NCI-H526 treated with DMSO at 0.1 percent for 48 hours (cell line): ENCODE measurements at places on chromosomes 16 and 17.
A peak's percentile ranks its signal among the peaks of the same experiment; 100 is the strongest.

DNA sequence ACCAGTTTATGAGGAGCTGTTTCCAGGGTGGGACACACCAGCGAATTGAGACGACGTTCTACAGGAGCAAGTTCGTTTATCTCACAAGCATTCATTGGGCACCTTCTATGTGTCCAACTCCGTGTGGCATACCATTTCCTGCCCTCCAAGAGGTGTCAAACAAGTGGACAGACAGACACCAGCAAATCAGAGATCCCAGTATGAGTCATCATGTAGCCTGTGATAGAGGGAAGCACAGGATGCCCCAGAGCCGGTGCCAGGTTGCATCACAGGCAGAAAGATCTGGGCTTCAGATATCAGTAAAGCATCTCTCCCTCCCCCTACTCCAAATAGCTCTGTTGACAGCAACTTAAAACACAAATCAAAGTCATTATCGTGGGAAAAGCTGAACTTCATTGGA lies 31.8 kb upstream of the MAF start:
- DNase-seq = no peak

DNA sequence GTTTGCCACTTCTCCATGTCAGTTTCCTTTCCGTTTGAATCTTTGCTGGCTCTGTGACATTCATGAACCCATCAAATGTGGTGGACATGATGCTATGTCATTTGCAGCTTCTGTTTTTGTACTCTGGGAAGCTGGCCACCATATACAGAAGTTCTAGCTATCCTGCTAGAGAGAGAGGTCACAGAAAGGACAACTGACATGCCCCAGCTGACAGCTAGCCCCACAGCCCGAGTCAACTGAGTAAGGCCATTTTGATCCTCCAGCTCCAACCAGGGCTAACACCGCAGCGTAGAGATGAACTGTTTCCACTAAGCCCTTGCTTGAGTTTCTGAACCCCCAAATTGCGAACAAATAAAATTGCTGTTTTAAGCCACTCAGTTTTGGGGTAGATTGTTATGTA lies 33.8 kb downstream of the CCDC42 start:
- no peak for DNase-seq

- DNase-seq = no peak
Measured at GRCh38 chr17:78665387-78665951, 88.3 kb upstream of the DNAH17 start.

GRCh38 chr16:79067600-79067999 lies 532.9 kb downstream of the MAF start:
- no peak for DNase-seq

DNA sequence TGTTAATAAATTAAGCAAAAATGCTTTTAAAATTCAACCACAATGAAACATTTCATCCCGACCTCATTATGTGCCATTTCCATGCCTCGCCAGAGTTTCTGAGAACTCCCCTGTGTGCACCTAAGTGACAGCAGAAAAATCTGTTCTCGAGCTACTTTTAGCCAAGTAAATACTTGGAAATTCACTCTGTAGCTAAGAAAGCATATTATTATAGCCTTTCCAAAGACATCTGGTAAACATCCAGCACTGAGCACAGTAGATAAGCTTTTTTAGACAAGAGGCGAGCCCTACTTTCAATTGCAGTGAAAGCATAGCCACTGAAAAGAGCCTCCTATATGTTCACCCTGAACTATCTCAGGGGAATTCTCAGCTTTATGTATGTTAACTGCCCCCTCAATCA lies 242.8 kb upstream of the PSMD7 start:
- no peak for DNase-seq

DNA sequence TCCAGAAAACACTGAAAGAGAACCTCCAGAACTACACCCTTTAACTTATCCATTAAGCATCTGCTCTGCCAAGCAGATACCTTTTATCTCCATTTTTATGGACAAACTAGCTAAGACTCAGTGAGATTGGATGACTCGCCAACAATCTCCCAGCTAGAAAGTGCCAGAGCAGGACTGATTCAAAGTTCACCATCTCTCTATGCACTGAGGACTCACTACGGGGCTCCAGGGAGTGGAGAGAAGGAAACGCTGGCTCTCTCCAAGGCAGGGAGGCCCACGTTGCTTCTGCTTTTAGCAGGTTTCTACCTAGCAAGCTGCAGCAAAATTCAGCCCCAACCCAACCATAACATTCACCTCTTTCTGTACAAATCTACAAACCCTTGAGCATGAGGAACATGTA lies 52.8 kb upstream of the ARHGAP44 start:
- DNase-seq = no peak

DNA sequence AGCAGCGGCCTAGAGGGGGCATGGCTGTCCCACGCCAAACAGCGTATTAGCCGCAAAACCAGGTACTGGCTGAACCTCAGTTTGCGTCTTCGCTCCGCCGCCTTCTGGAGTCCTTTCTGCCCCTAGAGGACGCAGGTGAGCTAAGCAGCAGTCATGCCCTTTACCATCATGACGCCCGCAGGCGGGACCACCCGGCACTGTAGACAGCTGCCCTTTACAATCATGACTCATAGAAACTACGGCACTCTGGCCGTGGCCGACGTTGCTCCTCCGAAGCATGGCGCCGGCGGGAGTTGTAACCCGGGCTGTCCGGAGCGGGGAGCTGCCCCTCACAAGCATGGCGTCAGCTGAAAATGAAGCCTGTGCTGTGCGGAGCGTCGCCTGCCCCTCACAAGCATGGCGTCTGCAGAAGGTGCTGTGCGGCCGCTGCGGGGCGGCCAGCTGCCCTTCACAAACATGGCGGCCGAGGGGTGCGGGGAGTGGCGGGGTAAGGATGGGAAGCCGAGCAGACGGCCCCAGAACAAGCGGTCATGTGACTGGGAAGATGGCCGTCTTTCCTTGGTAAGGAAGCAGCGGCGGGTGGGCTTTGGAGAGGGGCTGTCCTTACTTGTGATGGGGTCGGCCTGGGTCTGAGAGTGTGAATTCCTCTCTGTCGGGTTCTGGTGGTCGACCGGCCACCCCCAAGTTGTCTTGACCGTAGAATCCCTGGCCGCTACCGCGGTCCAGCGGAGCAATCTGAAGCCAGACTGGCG lies at the start of gene VPS35L:
TSS of gene VPS35L (plus strand) at position 518 of the 752 bp plus-strand sequence. CDS start at position 545, 27 bp downstream.
- peak; percentile 90 for DNase-seq

DNA sequence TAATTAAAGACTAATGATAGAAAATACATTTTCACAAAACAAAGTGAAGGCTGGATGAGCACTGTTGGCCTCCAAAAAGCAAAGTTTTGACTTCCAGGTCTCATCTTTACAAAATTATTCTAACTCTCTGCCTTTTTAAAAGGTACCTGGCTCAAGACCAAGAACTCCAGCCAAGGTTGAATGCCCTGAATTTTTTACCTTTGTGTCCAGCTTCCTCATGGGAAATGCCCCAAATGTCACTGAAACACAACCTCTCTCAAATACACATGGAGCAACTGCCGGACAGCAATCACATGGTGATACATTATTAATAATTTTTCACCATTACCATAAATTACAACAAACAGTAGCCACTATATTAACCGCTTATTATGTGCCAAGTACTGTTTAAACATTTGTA lies 32.2 kb downstream of the ADAMTS18 start:
- DNase-seq = no peak

- DNase-seq = no peak
Measured at GRCh38 chr16:48499923-48500381, 110.0 kb downstream of the N4BP1 start.

DNA sequence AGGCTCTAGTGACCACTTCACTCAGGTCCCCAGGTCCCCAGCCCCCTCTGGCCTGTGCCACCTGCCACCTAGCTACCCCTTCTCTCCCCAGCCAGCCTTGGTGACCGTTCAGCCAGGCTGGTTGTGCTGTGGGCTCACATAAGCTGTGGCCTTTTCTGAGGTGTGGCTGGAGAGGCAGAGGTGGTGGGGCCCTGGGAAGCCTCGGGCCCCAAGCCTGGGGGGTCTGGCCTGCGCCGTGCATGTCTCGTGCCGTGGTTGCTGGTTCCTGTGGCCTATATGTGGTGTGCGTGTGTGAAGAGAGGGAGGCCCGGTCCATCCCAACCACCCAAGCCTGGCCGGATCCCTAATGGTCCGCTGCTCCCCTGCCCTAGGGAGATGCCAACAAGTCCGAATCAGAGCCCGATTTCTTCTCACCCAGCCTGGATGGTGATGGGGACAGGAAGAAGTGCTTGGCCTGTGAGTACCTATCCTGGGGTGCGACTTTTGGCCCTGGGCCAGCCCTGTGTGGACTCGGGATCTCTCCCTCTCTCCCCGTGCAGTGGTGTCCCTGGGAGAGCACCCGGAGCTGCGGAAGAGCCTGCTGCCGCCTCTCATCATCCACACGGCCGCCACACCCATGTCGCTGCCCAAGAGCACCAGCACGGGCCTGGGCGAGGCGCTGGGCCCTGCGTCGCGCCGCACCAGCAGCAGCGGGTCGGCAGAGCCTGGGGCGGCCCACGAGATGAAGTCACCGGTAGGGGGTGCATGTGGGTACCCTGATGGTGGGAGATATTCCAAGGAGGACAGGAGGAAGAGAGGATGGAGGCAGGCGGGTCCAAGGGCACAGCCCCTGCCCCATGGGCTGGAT lies 35.9 kb downstream of the CACNA1G start:
- peak; percentile 15 for DNase-seq

DNA sequence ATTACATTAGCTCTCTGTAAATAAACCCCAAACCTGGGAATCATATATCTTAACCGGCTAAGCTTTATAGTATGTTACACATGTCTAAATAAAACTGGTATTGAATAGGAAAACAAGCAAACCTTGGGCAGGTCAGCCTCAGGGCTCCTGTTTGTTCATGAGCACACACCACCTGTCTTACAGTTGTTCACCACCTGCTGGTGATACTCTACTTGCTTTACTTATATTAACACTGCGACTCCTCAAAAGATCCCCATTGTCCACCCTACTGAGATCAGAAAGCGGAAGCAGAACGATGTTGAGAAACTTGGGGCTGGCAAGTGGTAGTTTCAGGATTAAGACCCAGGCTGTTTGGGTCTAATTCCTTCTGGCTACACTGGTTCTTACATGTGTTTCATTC lies 16.4 kb downstream of the CDH13 start:
- DNase-seq = no peak

GRCh38 chr17:28720247-28720996 lies 637 bp downstream of the RPL23A start:
- DNase-seq = no peak

DNA sequence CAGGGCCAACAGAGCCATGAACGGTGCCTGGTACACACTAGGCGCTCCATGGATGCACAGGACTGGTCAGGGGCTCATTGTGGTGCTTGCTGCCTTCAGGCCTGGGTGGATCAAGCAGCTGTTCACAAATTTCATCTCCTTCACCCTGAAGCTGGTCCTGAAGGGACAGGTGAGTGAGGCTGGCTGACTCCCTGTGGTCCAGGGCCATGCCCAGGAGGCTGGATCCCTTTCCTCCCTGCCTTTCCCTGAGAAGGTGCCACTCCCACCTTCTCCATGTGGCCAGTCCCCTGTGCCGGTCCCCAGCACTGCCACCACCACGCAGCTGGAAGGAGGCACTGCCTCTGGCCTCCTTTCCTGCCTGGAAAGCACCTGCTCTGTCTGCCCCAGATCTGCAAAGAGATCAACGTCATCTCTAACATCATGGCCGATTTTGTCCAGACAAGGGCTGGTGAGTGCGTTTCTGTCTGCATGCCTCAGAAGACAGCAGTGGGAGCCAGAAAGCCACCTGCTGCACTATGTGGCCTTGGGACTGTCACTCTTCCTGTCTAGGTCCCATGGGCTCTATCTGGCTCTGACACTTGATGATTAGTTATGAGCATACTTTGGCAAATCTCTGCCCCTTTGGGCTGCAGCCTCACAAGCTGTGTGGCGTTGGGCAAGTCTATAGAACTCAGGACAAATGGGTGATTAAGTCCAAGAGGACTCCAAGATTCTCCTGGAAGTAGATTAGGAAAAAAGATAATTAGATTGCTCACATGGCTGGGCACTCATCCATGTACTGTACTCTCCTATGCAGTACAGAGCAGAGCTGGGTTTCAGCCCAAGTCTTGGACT lies 9.4 kb downstream of the CETP start:
- no peak for DNase-seq

- DNase-seq = no peak
Measured at GRCh38 chr17:35708951-35709350, 22.5 kb upstream of the RASL10B start.

DNA sequence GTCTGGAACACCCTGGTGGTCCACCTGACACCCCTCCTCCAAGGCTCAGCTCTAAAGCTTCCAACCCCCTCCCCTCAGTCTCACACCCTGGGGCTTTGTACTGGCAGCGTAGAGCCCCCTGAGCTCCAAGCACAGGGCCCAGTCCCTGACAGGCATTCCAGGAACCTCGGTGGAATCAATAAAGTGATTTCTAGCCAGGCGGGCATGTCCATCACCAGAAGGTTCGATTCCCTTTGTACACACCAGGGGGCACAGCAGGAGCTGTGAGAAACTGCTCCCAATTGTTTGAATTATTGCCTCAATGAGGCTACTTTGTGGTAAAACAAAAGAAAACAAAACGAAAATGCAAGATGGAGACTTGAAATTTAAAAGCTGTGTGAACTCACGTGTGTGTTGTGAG lies 51.8 kb downstream of the SMPD3 start:
- DNase-seq = no peak

DNA sequence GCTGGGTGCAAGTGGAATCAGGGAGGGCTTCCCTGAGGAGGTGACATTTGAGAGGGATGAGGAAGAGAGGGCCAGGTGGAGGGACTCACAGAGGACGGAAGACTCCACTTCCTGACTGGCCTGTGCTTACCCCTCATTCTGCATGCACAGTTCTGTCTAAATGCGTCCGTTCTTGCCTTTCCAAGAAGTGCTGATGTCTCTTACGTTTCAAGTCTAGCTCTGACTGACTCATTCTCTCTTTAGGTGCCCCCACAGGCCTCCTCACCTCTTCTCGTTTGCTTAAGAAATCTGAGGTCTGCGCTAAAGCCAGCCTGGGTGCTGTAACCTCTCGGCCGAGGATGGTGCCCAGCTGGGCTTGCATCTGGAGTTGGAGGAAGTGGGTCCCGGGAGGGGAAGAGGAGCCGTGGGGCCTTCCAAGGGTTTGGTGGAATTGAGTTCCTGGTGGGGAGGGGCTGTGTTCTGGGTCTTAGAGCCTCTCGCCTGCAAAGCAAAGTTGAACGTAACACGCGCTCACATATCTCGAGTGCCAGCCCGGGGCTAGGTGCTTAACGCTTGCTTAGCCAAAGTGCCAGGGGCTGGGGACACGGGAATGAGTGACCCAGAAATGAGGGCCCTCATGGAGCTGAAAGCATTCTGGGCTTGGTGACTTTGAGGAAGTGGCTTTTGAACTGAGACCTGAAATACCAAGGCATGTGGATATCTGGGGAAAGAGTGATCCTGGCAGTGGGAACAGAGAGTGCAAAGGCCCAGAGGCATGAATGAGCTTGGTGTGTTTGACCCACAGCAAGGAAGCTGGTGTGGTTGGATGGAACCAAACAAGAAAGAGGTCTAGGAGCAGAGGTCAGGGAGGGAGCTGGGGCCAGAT lies 4.8 kb downstream of the IL4R start:
- DNase-seq = no peak

DNA sequence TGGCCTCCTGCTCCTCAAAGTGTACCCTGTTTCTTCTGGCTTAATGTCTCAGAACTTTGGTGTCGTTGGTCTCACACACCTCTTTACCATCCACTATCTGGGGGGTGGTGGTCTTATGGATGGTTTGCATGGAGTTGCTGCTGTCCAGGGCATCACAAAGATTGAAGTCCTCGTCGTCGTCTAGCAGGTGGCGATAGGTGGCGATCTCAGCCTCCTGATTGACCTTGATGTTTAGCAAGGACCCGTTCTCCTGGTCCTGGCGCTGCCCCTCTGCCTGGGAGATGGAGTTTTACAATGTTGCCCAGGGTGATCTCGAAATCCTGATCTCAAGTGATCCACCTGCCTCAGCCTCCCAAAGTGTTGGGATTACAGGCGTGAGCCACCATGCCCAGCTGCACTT lies 31.1 kb upstream of the HELZ start:
- DNase-seq = peak; percentile 10

GRCh38 chr16:5875416-5875815 lies 777.8 kb upstream of the EEF2KMT start:
- DNase-seq = no peak
